ENCODE measurements at places on chromosomes 13 and 19. TPM values are rescaled to one million over a fixed set of nuclear protein-coding genes. Genes with fewer than 3 reads are reported as not detected.

DNA sequence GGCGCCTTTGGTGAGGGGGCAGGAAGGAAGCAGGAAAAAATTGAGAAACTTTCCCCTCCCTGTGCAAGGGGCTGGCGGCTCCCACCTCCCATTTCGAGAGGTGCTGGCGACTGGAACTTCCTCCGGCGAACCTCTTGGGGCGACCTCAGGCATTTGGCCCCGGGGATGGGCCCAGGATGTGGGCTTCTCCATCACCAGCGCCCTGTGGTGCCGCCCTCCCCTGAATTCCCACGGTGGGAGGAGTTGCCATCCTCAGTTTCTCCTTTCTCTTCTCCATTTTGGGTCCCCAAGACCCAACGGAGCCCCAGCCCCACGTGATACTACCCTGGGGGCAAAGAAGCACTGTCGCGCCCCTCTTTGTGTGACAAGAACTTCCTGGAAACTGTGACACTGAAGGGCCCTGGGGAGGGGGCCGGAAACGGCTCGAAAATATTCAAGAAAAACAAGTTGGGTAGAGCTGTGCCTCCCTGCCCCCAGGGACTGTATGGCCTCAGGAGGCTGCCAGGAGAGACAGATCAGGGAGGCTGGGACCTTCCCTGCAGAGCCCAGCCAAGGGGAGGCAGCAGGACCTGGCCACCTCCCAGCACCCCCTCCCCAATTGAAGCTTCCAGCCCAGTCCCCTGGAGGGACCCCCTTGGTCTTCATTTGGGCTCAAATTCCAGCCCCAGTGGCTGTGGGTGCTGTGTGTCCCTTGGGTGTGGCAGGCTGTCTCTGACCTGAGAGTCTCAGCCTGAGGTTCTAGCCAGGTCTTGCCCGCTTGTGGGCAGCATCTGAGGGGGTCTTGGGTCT lies 16.2 kb upstream of the AP1M2 start:
- no peak for DNase-seq

DNA sequence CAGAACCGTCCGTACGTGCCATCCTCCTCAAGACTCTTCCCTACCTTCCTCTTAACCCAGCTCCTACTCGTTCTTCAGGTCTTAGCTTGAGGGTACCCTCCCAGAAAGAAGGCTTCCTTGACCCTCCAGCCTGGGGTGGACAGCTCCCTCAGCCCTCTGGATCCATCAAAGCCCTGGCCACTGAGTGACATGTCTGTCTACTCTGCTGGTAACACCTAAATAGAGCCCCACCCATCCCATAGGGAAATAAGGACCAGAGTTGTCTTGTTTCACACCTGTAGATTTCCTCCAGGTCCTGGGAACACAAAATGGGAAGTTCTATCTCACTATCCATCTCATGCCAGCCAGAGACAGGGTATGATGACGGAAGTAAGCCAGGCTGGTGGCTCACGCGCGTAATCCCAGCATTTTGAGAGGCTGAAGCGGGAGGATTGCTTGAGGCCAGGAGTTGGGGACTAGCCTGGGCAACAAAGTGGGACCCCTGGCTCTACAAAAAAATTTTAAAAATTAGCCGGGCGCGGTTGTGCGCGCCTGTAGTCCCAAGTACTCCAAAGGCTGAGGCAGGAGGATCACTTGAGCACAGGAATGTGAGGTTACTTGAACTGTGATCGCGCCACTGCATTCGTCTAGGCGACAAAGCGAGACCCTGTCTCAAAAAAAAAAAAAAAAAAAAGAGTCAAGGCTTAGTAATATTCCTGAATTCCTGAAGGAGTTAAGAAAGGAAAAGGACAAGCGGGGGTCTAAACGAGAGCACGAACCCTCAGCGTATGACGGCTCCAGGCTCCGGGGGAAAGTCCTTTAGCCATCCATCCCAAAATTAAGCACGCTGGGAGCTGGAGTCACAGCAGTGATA lies 566 bp upstream of the CCDC97 start:
- DNase-seq: peak; percentile 37

DNA sequence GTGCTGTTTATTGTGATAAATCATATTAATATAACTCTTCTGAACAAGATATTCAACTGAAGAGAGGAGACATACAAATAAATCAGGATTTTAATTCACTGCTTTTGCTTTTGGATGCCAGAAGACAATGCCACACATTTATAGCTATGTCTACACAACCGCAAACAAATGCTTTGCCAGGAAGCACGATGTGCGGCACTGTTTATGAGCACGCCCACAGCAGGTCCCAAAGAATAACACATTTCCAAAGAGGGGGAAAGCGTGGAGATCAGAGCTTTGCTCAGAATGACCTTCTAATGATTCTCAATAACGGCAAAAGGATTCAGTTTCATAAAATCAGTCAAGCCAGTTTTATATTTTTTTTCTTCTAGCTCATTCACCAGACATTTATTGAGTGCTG lies 16.7 kb downstream of the FAM216B start:
- DNase-seq: no peak

Gene ZNF773
- 3.8 TPM for total RNA-seq

Gene FFAR2
- total RNA-seq: not detected

DNA sequence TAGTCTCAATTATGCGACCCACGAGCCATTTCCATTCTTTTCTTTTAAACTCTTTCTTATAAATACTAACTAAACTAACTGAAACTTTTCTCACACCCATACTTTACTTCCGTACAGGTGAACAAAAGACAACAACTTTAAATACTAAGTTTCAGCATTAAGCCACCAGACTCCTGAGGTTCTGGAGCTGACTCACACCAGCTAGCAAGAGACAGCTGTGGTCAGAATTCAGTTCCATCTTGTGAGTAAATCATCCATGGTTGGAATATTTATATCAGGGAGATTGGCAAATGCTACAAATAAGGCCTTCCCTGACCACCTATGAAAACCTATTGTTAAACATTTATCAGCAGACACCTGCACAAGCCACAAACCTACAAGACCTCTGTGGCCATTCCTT lies 897.0 kb downstream of the EFNB2 start:
- no peak for DNase-seq

GRCh38 chr19:2273356-2274184 lies 8.4 kb downstream of the PEAK3 start:
- peak; percentile 63 for DNase-seq

Gene LILRA6
- total RNA-seq: not detected

Gene FUT1
- not detected for total RNA-seq

GRCh38 chr19:49809160-49809940 lies 3.7 kb downstream of the FUZ start:
- peak; percentile 75 for DNase-seq

Gene MYH14
- total RNA-seq: 10.3 TPM

Gene EBI3
- total RNA-seq: 5.4 TPM

Gene KDM4B
- 19.3 TPM for total RNA-seq

DNA sequence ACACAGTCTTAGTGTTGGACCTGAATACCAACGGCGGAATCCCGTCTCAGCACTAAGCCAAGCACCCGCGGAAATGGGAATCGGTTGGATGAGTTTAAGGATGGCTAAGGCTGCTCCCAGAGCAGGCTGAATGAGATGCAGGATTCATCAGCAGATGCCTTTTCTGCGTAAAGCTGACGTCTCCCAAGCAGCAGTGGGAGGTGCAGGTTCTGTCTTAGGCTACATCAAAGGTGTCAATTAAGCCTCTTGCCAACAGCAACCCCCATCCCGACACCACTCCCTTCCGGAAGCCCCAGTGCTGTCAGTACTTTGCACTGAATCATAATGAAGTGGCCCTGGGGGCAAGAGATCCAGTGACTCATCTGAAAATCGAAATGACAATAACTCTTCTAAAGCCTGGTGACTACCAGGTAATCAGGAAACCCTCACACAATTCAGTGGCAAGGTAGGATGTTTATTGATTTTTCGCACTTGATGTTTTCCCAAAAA lies 275.6 kb downstream of the DCLK1 start:
- peak; percentile 85 for DNase-seq

DNA sequence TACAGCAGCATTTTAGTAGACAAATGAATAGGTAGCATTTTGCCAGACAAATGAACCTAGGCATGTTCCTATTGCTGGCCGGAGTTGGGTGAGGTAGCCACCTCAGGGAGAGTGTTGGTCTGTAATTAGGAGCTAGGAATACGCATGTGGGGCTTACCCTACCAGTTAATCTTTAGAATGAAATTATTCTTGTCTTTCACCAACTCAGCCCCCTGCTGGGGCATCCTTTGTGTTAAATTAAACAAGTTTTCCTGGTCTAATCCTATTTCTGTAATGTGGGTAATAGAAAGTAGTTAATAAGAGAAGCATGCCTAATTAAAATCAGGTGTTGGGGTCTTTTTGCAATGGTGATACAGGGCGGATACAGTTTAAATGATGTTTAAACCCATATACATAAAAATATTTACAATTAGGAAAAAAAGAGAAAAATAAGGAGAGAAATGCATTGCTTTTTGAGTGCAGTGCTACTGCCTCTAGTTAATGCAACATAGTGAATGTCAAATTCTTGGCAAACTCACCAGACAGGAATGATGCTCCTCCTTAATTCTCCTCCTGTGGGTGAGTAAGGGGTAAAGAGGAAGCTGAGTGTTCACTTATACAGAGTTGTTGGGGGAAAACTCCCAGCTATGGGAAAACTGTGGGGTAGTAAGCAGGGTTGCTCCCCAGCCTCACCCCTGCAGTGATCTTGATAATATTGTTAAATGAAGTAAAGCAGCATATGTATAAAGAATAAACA lies 276.4 kb upstream of the EDNRB start:
- DNase-seq: no peak

DNA sequence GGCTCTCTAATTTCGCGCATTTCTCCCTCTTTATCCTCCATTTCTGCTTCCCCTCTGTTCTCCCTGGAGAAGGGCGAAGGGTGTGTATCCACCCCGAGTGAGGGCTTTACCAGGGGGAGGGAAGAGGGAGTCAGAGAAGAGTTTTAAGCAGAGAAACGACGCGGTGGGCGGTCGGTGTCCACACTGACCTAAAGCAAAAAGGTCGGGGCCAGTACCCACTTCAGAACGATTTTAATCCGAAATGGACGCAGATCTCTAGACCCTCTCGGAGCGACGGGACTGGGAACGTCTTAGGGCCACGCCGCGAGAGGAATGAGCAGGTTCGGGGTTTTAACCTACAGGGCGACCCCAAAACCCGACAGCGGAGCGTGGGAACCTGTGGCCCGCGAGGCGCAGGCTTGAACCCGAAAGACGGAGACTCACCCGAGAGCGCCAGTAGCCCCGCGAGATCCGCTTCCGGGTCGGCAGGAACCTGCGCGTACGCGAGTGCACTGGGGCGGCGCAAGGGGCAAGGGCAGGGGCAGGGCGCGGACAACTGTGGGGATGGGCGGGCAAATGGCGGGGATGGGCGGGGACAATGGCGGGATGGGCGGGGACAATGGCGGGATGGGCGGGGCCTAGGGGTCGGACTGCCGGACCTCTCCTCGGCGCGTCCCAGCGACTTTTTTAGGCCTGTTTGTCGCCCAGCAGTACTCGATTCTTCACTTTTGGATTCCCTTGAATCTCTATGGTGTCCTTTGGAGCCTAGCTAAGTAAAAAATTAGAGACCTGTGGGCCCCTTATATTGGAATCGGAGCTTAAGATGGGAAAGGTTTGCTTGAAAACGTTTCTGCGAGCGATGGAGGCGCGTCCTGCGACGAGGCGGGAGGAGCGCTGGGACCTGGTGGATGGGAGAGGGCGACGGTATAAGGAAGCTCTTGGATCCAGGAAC lies at the start of gene ZNF677:
TSS of gene ZNF677 (minus strand) at position 463 of the 931 bp plus-strand sequence. CDS start 3,323 bp downstream, outside the sequence.
- peak; percentile 93 for DNase-seq

DNA sequence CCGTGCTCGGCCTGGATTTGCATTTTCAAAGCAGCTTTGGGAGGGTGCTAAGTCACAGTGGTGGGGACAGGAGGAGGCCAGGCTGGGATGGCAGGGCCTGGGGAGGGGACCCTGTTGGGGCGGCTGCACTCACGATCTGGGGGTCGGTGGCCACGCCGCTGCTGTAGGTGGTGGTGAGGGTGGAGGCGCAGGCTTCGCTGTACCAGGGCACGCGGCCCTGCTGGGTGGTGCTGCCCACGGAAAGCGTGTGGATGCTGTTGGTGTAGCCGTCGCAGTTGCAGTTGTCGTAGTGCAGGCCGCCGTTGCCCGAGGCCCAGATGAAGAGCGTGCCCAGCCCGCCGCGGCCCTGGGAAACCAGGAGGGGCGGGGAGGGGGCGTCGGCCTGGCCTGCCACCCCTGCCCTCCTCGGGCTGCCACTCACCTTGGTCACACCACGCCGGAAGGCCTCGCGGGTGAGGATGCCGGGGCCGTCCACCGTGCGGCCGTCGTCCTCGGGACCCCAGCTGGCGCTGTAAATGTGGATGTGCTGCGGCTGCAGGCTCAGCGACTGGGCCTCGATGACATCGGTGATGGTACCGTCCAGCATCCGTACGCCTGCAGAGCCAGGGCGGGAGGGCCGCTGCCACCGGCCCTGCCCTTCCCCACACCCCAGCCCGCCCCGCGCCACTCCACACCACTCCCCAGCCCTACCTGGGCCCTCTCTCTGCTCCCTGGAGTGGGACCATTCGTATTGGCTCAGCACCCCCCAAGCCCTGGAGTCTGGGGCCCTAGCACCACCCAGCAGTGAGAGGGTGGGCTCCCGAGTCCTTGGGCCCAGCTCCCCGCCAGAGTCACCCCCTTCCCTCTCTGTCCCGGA lies 3.2 kb downstream of the PCSK4 start:
- DNase-seq: no peak

Gene SLC27A5
- total RNA-seq: 12.0 TPM

GRCh38 chr13:29855009-29855408 lies 4.6 kb upstream of the UBL3 start:
- DNase-seq: no peak

Gene ATXN8OS
- total RNA-seq: not detected

DNA sequence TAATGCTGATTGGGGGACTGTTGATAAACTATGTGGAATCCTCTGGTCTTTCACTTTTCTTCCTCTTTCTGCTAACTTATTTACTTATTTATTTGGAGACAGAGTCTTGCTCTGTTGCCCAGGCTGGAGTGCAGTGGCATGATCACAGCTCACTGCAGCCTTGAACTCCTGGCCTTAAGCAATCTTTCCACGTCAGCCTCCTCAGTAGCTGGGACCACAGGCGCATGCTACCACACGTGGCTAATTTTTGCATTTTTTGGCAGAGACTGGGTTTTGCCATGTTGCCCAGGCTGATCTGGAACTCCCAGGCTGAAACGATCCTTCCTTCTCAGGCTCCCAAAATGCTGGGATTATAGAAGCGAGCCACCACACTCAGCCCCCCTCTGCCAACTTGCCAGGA lies 77.5 kb downstream of the ELF1 start:
- no peak for DNase-seq

All from G401 (cell line).